ENCODE measurements at places on chromosomes 13 and 19. TPM values are rescaled to one million over a fixed set of nuclear protein-coding genes. Genes with fewer than 3 reads are reported as not detected.

Gene KCNN4
- total RNA-seq: 0.44 TPM

Gene SLC10A2
- not detected for total RNA-seq

Gene PSG11
- total RNA-seq: not detected

Gene SOX21
- total RNA-seq: not detected

Gene ABCC4
- total RNA-seq: 1.7 TPM

Gene SH2D3A
- 0.32 TPM for total RNA-seq

Gene NLRP7
- total RNA-seq: not detected

Gene ZNF181
- total RNA-seq: 11.4 TPM

Gene ZNF763
- total RNA-seq: 10.3 TPM

Data from glutamatergic neuron (in vitro differentiated cells).